ENCODE measurements at places on chromosomes 6 and 20. TPM values are rescaled to one million over a fixed set of nuclear protein-coding genes. Genes with fewer than 3 reads are reported as not detected.
A peak's percentile ranks its signal among the peaks of the same experiment; 100 is the strongest.

DNA sequence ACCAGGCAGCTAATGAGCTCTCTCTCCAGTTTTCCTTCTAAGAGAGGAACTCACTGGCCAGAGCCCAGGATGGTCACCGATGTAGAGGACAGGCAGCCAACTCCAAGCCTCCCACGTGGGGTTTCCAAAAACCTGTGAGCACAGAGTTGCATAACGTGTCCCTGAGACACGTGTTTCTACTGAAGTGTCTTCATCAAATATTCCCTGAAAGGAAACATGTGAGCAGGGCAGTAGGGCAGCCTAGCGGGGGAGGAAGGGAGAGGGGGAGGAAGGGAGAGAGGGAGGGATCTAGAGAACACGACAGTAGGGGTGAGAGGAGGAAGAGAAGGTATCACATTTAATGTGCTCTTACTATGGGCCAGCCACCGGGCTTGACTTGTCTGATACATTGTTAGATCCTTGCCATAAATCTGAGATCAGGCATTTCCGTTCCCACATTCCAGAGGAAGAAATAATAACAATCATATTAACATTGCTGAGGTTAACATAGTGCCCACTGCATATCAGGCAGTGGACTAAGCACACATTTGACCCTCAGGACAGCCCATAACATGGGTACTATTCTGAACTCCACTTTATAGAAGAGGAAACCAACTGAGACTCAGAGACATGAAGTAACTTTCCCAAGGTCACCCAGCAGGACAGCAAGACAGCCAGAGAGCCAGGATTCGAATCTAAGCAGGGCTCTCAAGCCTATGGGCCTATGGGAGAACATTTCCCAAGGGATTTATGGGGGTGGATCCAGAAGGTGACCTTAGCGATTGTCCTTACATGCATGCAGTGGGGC lies 4.5 kb upstream of the SYS1 start:
- DNase-seq, result no peak

PNPLA1 gene
- total RNA-seq, result not detected

GRCh38 chr20:36479938-36480337 lies 61.4 kb upstream of the MYL9 start:
- DNase-seq, result peak; percentile 35

PTCHD4 gene
- 0.17 TPM for total RNA-seq

GRCh38 chr20:36835025-36835424 lies 40.9 kb upstream of the TLDC2 start:
- no peak for DNase-seq

OR2H1 gene
- not detected for total RNA-seq

CST7 gene
- not detected for total RNA-seq

- no peak for DNase-seq
Measured at GRCh38 chr6:81996414-81996813, 243.9 kb upstream of the TENT5A start.

MRAP2 gene
- 4.2 TPM for total RNA-seq

CD93 gene
- not detected for total RNA-seq

DNA sequence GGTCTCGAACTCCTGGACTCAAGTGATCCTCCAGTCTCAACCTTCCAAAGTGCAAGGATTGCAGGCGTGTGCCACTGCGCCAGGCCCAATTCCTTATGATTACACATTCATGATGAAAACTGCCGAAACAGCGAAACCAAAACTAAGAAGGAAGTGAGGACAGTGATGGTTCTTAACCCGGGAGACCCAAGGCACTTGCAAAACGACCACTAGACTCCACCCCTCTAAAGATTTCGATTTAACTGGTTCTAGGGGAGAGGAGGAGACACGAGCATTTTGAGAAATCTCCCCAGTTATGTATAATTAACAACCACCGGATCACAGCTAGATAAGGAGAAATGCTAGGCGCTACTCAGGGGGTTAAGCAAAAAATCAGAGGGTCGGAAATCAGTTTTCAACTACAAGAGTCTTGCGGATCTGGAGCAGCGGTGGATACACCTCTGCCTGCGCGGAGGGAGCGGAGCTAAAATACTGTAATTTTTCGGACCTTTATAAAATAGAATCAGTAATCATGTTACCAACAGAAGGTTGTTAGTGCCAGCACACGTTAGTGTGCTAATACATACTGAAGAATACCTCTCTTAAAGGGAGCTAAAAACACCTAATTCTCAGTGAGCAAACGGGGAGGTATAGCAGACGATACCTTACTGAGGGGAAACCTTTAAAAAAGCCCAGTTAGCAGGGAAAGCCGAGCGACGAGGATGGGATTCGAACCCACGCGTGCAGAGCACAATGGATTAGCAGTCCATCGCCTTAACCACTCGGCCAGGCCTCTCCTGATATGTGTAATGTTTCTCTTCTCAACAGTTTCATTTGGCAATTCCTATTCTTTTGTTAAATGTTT lies 60.0 kb upstream of the BTN3A2 start:
- DNase-seq, result no peak

DNA sequence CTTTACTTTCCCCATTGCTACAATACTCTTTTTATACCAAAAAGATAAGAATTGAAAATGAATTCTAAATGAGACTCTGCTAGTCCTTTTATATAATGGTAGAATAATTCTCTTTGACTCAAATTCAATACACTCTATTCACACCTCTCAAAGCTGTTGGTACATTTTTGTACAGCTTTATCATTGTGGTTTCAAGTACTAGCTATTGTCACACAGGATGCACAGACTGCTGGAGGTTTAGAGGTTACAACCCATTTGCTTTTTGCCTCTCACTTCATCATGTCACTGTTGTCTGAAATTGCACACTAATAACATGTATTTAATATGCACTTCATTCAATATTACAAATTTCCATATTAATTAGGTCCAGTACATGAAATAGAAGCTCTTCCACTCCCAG lies 442.2 kb upstream of the ARID1B start:
- no peak for DNase-seq

- DNase-seq, result no peak
Measured at GRCh38 chr6:89275900-89276299, 39.2 kb downstream of the GABRR2 start.

ADGRF1 gene
- not detected for total RNA-seq

- no peak for DNase-seq
Measured at GRCh38 chr6:106097411-106098231, 11.5 kb downstream of the PRDM1 start.

DNA sequence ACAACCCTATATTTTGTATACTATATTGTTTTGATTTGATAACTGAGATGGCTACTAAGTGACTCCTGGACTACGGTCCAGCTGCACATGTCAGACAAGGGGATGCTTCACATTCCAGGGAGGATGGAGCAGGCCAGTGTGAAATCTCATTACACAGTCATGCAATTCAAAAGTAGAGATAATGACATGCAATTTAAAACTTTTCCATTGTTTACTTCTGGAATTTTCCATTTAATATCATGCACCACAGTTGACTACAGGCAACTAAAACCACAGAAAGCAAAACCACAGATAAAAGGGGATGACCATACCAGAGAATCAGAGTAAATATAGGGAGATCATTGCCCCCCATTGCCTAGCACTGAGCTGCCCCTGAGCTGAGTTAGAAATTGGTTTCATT lies 366.4 kb downstream of the BTBD9 start:
- DNase-seq, result no peak

DNA sequence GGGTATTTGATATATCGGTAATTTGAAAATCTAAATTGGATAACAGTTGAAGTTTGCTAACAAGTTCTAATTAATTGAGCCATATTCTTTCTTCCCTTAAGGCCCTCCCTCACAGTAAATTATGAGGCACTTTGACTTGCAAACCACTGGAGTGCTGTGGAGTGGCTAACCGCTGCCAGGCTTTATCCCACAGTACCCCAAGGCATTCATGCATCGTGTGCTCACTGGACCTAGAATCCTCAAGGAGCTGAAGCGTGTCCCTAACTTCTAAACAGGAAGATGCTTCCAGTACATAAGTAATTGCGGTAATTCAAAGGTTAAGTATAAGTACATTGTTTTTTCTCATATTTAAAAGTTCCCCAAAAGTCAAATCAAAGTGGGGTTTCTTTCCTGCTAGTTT lies 499.9 kb downstream of the TFAP2A start:
- DNase-seq, result no peak

NKAIN2 gene
- total RNA-seq, result 1.8 TPM

TFAP2D gene
- total RNA-seq, result not detected

DNA sequence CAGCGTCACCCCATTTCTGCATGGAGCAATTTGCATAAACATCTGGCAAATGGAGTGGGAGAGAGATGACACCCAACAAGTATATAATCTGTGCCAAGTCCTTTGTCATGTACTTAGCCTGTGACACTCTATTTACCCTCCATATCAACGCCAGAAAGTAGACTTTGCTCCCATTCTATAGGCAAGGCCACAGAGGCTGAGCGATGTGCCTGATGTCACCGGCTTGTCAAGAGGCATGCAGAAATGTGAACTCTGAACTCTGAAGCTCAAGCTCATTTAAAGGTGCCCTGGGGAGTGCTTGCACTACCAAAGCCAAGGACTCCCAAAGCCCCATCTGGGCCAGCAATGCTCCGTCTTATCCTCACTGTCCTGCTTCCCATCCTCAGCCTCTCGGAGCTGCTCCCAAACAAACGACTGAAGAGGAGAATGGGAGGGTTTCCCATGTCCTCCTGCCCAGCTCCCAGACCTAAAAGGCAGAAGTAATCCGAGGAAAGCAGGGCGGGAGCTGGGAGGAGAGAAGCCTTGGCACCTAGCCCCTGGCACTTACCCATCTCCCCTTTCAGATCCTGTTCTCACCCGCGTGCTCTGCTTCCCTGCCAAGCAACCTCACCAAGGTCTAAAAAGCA lies 9.2 kb downstream of the CPNE5 start:
- no peak for DNase-seq

GRCh38 chr6:37059344-37060194 lies 54.1 kb downstream of the FGD2 start:
- peak; percentile 88 for DNase-seq

ULBP2 gene
- total RNA-seq, result not detected

MEP1A gene
- not detected for total RNA-seq

GRCh38 chr20:4444404-4444803 lies 277.3 kb upstream of the PRND start:
- no peak for DNase-seq

DNA sequence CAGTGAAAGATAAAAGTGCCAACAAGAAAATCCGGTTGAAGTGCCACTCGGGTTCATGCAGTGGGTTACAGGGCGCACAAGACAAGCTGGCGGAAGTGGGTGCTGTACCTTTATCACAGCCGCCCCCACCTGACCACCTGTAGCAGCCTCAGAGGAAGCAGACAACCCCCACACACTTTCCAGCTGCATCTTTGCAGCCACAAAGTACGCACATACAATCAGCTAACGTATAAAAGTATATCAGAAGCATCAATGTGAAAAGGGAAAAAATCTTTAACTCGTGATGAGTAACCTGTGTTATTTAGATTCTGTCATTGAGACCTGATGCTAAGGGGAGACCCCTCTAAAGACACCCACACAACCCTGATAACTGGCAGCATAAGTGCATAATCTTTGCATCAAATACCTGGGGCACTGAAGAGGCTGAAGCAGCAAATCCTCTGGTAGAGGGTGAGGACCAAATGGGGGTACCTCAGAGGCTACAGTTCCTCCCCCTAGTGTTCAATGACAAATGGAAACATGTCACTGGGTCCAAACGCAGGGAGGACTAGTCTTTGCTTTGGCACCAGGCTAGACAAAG lies 22.1 kb downstream of the BACH2 start:
- DNase-seq, result no peak

DNA sequence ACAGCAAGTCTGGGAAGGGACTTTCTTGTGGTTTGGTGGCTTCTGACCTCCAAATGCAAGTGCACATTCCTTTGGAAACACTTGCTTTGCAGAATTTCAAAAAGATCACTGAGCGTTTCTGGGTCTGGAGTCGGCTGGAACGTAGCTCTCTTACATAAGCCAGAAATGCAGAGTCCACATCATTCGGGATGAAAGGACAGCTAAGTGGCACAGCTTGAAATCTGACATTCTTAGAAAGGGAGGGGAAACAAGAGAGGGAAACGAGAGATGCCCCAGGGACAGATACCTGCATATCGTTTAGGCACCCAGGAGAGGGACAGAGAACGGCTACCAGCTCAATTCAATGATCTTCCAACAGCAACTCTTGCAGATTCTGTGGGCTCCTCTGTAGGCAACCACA lies 118.7 kb downstream of the NFATC2 start:
- DNase-seq, result peak; percentile 76

DNA sequence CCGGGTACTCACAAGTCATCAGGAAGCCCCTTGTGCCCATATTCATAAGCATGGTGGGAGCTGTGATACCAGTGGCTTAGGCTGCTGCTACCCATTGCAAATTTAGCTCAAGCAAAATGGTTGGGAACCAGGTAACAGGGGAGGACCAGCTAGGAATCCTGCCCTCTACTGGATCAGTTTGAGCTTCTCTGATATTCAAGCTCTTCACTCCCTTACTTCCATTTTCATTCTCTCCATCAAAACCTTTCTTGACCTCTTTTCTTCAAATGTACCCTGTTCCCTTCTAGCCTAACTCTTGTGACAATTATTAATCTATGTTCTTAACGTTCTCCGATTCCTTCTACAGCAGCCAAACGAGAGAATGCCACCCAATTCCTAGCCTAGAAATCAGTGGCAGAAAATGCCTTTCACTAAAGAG lies 9.7 kb downstream of the NOL7 start:
- peak; percentile 75 for DNase-seq

DNA sequence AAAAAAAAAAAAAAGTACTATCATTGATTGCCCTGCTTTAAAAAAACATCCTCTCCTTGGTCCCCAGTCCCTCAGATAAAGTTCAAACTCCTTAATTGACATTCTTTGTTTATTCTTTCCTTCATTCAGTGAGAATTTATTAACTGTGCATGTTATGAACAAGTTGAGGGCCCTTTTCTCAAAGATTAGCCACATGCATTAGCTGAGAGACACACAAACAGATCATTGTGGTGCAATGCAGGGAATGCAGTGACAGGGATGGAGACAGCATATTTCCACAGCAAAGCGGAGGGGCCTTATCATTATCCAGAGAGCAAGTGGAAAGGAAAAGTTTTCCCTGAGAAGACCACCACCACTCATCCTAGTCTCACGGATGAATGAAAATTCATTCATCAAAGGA lies 21.9 kb upstream of the IPCEF1 start:
- no peak for DNase-seq

GRCh38 chr20:53221731-53222130 lies 249.6 kb downstream of the TSHZ2 start:
- no peak for DNase-seq

GRCh38 chr20:37411408-37412219 lies 65.7 kb downstream of the SRC start:
- DNase-seq, result peak; percentile 78

DNA sequence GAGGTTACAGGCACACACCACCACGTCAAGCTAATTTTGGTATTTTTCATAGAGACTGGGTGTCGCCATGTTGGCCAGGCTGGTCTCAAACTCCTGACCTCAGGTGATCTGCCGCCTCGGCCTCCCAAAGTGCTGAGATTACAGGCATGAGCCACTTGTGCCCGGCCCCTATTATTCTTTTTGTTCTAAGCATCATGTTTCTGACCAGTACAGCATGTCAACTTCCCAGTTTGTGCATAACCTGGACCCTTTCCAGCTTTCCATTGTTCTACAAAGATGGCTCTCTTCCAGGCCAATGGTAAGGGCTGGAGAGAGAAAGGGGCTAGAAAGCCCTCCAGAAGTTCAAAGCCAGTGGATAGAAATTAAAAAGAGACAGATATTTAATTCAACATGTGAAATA lies 91.3 kb upstream of the TNFAIP3 start:
- DNase-seq, result no peak

- peak; percentile 11 for DNase-seq
Measured at GRCh38 chr6:152595499-152595898, 41.7 kb downstream of the SYNE1 start.
